ENCODE measurements at places on chromosomes 1 and 21.

DNA sequence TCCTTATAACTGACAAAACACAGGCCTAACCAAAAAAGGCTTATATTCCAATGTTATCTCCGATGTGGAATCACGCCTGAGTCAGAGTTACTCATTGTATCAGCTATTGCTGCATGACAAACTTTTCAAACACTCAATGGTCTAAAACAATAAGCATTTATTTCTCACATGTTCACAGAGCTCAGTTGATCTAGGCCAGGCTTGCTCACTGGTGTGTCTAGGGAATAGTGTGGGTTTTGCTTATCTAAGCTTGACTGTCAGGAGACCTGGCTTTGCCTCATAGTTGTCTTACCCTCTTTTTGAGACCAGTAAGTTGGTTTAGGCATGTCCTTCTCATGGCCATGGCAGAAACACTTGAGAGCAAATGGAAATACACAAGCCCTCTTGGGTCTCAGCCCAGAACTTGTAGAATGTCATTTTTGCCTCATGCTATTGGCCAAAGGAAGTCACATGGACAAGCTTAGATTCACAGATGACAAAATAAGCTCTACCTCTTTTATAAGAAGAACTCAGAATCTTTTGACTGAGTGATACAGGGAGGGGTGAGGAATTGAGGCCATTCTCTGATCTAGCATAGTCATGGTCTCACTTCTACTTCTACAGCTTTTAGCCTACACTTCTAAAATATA, 130.8 kb downstream of the HMCN1 start:
- no peak for DNase-seq

DNA sequence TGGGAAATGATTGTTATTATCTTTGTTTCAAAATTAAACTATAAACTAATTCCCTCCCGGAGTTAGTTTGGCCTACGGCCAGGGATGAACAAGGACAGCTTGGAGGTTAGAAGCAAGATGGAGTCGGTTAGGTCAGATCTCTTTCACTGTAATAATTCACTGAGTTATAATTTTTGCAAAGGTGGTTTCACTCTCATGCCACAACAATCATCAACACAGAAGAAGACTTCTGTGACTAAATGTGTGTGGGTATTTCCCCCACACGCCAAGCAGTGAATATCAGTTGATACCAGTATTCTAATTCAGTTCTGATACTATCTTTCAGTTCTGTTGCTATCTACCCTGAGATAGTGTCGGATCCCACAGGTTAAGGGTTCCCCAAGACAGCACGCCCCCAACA, 215.1 kb downstream of the S1PR1 start:
- DNase-seq = no peak

GRCh38 chr1:27122652-27123051, 32.3 kb downstream of the SLC9A1 start:
- peak; percentile 40 for DNase-seq

DNA sequence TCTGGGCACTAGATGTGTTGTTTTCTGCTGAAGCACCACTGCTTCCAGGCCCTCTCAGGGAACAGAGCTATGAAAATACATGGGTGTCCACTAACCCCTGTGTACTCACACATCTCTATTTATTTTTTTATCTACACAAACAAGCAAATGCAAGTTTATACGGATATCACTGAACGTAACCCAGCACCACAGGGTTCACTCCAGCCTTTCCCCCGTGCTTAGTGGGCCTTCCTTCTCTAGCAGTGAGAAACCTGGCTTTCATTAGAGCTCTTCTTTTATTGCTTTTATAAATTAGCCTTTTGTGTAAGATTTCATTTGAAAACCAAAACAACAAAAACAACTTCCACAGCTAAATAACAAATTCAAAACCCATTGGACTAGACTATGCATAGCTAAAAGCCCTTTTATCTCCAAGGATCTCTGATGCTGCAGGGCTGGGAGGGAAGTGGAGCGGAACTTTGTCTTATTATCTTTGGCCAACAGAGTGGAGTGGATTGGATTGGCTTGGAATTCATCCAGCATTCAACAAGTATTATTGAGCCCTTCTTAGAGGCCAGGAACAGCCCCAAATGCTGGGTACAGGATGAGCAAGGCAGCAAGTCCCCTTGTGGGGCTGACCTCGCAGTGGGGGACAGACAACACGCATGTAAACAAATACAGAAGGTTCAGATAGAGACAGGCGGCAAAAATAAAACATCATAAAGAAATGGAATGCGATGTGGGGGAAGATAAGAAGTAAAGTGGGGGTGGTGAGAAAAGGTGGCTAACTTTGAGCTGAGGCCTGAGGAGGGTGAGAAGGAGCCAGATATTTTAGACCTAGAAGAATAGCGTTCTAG, 371.8 kb upstream of the POU3F1 start:
- DNase-seq = no peak
